GM20000 (cell line): ENCODE measurements at places on chromosomes 6 and 20.
A peak's percentile ranks its signal among the peaks of the same experiment; 100 is the strongest.

GRCh38 chr20:44133424-44133823 lies 53.6 kb downstream of the JPH2 start:
- no peak for DNase-seq

DNA sequence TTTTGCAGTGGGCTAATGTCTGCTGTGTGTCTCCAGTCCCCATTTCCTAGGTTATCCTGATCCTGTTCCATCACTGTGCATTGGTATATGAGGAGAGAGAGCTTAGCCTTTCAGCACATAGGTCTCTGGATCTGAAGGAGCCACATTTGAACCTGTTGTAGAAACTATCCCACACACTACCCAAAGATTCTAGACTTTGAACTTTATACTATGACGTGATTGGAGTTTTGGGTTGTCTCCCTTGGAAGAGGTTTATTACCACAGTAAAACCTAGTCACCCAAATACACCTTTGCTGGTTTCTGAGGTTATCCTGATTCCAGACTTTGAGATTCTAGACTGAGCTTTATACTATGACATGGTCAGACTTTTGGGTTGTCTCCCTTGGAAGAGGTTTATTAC lies 8.0 kb upstream of the OSTM1 start:
- DNase-seq = no peak

DNA sequence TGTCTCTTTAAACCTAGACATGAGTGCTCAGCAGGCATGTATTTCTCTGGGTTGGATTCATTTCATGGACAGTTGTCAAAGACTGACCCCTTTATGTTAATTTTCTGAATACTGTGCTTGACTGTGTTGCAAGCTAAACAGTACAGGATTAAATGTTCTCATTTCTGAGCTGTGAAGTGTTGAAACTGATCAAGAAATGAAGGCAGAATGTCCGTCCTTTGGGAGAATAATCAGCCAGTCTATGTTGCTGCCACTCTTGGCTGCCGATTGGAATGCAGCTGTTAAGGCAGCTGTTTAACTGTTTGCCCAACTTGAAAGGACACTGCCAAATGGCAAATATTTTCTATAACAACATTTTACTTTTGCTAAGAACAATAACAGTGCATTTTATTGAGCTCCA lies 87.3 kb downstream of the CEP57L1 start:
- no peak for DNase-seq

DNA sequence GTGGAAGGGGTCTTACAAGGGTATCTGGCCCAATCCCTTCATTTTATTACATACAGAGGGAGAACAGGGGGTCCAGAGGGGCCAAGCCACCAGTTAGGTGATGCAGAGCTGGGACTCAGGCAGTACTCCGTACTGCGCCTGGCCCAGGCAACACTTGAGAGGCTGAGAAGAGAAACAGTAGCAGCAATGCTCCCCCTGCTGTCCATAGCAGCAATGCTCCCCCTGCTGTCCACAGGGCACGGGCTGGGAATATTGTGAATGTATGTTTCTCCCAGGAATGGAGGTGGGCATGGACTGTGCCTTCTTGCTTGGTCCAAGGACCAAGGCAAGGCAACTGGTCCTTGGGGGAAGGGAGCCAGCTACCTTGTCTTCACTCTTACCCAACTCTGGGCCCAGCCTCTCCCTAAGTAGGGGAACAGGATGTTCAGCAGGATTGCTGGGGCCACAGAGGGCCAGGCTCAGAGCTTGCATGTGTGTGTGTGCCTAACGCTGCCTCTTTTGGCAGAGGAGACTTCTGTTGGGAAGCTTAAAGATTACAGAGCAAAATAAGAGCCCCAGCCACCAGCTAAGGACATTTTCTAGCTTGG lies 14.8 kb upstream of the FAM83C start:
- DNase-seq = no peak

DNA sequence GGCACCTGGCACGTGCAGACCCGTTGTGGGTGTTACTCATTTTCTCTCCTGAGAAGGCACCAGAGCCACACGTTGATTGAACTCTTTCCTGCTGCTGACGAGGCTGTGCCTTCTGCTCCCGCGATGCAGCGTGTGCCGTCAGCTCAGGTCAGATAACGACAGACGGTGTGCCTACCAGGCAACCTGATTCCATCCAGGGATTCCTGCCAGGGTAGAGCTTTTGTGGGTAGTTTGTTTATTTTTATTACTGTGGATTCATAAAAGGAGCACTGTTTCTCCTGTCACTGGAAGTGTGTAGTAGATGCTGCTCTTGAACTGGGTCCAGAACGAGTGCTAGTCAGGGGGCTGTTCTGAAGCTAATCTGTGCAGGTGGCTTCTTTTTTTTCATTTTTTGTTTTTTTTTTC lies 20.7 kb downstream of the PRPF6 start:
- DNase-seq = no peak

DNA sequence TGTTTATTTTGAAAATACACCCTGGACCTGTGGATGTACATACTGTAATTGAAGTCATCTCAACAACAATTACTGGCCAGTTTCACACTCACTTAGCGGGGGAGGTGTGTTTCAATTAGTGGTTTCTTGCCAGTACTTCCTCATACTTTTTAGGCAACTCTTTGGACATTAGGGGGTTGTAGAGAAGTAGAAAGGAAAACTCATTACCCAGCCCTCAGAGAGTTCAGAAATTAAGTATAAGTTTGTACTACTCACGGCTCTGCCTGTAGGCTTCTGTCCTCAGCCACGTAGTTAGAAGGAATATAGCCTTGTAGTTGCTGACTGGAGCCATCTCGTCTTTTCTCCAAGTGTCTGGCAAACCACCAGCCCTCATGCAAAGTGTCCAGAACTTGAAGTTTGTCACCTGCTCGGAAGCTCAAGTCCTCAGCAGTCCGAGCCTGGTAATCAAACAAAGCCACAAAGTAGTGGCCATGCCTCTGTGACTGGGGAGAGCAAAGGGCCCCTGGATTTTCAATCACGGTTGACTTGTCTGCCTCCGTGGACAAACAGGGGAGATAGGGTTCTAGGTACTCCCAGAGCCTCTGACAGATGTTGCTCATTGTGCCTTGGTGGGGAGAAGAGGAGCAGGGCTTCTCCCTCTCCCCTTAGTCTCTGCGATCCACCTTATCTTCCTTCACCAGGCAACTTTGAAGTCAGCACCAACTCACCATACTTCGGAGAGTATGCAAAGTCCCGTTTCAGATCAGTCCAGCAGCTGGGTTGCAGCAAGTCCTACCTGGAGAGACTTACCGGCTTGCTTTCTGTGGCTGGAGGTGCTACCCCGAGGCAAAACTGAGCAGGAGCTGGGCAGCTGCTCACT lies 749 bp downstream of the FRK start:
- DNase-seq = peak; percentile 15

- DNase-seq = no peak
Observed at GRCh38 chr6:49923826-49924225, 40.1 kb downstream of the DEFB114 start.

- no peak for DNase-seq
Observed at GRCh38 chr6:121847806-121848522, 412.5 kb downstream of the GJA1 start.

GRCh38 chr20:2602046-2602735 lies 50.2 kb upstream of the NOP56 start:
- no peak for DNase-seq

GRCh38 chr6:156010-156409 lies 136.3 kb upstream of the DUSP22 start:
- no peak for DNase-seq

- DNase-seq = no peak
Observed at GRCh38 chr20:63226042-63226943, 9.4 kb upstream of the BIRC7 start.

GRCh38 chr20:39268491-39268951 lies 306.4 kb downstream of the DHX35 start:
- no peak for DNase-seq

DNA sequence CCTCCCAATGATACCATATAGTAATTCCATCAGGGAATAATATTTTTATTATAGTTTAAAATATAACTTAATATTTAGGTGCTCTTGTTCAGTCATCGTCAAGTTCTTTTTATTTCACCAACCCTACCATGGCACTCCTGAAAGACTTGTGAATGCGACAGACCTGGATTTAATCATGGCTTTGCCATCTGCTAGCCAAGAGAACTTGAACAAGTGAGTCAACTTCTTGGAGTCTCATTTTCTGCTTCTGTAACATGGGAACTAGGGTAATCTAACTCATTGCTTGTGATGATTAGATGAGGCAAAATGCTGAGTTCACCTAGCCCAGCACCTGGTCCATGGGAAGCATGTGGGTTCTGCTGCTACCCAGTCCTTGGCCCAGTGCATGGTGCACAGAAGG lies 62.9 kb downstream of the ESR1 start:
- no peak for DNase-seq

GRCh38 chr6:71279321-71279720 lies 9.3 kb upstream of the OGFRL1 start:
- no peak for DNase-seq

DNA sequence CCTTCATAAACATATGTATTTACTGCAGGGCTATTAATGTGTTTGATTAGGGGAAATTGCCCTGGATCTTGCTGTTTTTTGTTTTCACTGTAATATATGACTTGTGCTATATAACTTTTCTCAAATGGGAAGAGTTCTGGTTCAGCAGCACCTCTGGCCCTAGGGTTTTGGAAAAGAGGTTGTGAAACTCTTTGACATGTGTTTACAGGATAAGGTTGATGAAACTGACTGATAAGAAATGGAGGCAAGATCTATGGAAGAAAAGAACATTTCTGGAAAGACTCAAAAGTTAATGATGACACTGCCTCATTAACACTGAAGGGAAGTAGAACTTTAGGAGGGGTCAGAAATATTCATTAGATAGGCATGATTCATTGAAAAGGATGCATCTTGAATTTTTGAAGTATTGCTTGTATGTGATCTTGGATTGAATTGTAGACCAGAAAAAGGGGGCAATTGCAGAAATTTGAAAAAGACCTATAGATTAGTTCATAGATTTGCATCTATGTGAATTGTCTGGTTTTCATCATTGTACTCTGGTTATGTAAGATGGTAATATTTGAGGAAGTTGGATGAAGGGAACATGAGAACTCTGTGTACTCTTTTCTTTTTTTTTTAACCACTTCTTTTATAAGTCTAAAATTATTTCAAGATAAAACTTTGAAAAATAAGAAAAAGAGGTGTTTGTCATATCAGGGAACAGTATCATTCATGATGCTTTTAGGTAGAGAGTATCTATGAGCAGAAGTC lies 54.0 kb downstream of the UTRN start:
- DNase-seq = no peak

GRCh38 chr6:167767715-167768107 lies 59.0 kb upstream of the AFDN start:
- no peak for DNase-seq

GRCh38 chr20:58755766-58756449 lies 63.3 kb downstream of the NPEPL1 start:
- no peak for DNase-seq

DNA sequence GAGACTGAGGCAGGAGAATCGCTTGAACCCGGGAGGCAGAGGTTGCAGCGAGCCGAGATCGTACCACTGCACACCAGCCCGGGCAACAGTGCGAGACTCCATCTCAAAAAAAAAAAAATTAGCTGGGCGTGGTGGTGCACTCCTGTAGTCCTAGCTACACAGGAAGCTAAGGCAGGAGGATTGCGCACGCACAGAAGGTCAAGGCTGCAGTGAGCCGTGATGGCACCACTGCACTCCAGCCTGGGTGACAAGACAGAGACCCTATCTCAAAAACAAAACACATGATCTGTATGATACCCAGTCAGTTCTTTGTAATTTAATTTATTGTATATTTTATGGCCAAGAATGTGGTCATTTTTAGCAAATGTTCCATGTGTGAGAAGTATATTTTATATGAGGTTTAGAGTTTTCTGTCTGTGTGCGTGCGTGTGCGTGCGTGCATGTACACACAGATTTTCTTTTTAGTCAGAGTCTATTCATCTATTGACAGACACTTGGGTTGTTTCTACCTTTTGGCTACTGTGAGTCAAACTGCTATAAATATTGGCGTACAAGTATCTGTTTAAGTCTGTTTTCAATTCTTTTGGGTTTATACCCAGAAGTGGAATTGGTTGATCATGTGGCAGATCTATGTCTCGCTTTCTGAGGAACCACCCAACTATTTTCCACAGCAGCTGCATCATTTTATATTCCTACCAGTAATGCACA lies 22.2 kb upstream of the MYL9 start:
- no peak for DNase-seq

DNA sequence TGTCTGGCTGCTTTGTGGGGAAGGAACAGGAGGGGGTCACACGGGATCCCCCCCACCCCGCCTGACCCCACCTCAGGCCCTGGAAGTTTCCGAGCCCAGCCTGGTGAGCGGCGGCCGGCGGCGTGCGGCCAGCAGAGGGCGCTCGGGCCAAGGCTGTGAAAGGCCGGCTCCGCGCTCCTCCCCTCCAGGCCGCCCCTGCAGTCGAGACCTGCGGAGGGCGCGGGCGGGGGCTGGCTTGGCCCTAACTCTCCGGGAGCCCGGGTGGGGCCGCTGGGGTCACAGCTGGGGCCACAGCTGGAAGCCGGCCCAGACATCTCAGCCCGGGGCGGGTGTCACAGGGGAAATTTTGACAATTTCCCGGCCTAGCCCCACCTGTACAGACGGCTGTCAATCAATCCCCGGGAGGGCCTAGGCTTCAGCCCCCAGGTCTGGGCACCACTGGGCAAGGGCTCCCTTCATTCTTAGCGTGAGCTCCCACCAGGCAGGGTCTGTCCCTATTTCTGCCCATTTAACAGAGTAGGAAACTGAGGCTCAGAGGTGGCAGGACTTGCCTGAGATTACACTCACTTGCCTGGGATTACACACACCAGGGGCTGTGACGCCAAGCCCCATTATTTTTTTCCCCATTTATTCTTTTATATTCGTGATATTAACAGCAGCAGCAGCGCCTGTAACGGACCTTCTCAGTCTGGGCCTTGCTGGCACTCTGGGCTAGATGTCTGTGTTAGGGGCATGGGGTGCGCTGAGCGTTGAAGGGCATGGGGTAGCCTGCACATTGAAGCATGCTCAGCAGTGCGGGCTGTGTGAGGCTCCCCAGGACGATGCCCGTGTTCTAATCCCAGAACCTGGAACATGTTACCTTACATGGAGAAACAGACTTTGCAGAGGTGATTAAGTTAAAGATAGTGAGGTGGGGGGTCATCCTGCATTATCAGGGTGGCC lies 23.0 kb downstream of the ZBP1 start:
- DNase-seq = peak; percentile 88

DNA sequence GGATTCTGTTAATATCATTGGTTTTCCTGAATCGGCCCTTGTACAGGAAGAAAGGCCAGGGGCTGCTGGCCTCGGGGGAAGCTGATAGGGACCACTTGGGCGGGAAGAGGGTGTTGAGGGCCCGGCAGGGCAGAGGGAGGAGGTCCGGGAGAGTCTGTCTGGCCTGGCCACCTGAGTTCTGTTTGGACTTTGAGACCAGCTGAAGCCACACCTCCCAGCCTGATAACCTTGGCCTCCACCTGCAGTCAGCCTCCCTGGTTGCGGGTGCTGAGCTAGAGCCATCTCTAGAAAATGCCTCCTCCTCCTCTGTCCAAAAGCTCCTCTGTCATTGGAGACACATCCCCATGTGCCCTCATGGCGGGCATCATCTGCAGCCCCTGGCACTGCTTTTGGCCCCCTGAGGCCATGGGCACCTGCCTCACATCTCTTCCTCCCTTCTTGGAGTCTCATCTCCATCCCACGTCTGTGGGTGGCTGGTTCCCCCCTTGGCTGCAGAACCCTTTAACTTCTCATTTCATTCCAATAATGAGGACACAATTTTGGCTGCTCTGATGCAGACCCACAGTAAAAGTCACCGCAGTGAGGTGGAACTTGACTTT lies 16.6 kb downstream of the APCDD1L start:
- no peak for DNase-seq
